Stimulated activated CD4-positive, alpha-beta T cell treated with anti-CD3 and anti-CD28 coated beads, Interleukin-1b, Interleukin-23, amount 100 ng/mL, for 4 hours (primary cell): ENCODE measurements at places on chromosomes 11 and 22.

- no peak for DNase-seq
Observed at GRCh38 chr11:111297696-111298095, 650 bp upstream of the POU2AF3 start.

DNA sequence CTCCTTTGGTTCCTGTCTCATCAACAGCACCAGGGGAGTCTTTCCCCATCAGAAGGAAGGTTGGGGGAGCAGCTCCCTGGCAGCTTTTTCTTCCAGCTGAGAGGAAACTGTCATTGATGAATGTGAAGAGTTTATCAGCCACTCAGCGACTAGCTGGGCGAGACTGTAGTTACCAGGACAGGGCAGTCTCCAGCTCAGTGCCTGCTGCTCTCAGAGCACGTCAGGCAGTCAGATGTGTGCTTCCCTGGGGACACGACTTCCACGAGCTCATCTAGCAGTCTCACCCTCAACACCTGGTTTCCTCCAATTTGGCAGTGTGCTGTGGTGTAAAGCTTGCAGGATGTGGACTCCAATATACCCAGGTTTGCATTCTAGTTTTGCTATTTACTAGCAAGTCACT lies 12.5 kb upstream of the C1QTNF4 start:
- no peak for DNase-seq

- DNase-seq = no peak
Observed at GRCh38 chr11:8357505-8357888, 93.8 kb upstream of the LMO1 start.

DNA sequence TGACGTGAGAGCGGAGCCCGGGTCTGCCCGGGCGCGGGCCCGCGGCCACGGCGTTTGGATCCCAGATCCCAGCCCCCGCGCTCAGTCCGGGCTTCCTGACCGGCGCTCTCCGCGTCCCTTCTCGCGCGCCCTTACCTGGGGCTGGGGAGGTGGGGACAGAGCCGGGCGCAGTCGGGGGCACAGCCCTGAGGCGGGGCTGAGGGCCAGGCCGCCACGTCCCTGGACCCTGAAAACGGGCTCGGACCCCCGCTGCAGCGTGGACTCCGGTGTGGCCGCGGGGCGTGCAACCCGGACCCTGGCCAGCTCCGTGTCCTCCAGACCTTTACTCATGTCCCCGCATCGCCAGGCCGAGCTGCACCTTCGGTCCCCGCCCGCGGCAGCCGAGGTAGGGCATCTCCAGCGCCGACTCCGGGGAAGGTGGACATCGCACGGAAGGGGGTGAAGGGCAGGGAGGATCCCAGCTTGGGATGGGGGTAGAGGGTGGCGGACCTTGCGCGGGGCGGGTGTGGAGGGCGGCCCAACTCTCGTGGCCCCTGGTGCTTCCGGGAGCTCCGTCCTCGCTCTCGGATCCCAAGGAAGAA lies 9.9 kb upstream of the AIFM3 start:
- DNase-seq = no peak

- no peak for DNase-seq
Observed at GRCh38 chr22:41870786-41871185, 37.9 kb downstream of the SREBF2 start.

DNA sequence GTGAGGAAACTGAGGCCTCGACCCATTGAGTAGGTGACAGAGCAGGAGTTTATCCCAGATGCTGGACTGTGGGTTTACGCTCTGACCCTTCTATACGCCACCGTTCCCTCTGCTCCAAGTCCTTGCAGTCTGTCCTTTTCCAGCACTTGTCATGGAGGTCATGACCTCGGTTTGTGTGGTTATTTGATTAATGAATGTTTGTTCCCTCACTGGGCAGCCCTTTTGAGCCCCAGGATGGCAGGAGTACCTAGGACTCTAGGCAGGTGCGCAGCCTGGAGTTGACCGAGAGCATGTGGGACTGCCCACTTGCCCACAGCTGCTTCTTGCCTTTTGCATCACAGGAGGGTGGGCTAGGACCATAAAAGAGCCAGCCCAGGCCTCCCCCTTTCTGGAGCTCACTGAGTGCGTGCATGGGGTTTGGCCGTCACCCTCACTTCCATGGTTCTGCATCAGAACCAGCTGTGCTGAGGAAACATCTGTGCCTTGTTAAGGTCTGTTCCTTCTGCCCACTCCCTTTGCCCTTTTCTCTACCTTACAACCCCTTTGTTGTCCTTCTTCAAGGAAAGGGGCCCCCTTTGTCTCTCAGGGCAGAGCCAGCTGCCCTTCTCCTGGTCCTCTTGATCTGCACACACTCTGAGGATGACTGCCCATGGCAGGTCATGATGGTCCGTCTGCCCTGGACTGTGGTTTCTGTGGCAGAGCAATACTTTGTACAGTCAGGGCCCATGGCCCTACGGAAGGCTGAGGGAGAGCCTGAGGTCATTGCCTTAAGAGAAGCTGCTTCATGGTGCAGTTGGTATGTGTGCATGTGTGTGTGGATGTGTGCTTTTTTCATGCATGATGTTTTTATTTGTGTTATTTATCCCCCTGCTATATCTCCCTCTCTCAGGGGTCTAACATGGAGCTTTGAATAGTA lies 38.2 kb downstream of the BMAL1 start:
- DNase-seq = no peak

GRCh38 chr11:64146036-64146955 lies 19.6 kb downstream of the MACROD1 start:
- peak; percentile 54 for DNase-seq

- DNase-seq = no peak
Observed at GRCh38 chr11:11411401-11411985, 58.4 kb upstream of the CSNK2A3 start.

GRCh38 chr11:57001674-57002401 lies 13.1 kb downstream of the OR5AK2 start:
- no peak for DNase-seq

DNA sequence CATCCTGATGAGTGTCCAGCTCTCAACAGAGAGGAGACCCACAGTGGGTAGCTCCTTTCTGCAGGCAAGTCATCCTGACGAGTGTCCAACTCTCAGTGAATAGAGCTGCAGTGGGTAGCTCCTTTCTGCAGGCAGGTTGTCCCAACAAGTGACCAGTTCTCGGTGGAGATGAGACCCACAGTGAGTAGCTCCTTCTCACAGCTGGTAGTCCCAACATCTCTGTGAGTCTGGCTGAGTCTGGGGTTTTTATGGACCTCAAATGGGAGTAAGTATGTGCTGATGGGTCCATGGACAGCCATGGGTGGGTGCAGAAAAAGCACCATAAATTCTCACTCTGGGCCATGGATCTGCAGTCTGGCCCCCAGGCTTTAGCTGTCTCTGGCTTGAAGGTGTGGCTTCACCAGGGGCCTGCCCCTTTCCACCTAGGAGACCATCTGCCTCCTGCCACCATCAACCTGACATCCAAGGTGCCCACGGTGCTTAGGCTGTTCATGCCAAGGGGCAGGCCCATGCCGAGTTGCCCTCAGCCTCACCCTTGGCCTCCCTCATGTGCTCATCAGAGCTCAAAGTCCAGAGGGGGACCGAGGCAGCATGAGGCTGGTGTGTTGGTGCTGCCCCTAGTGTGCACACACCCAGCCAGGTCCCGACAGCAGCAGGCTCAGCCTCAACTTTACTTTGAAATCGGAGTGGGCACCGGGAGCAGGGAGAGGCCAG lies 15.3 kb downstream of the NPAT start:
- DNase-seq = no peak

DNA sequence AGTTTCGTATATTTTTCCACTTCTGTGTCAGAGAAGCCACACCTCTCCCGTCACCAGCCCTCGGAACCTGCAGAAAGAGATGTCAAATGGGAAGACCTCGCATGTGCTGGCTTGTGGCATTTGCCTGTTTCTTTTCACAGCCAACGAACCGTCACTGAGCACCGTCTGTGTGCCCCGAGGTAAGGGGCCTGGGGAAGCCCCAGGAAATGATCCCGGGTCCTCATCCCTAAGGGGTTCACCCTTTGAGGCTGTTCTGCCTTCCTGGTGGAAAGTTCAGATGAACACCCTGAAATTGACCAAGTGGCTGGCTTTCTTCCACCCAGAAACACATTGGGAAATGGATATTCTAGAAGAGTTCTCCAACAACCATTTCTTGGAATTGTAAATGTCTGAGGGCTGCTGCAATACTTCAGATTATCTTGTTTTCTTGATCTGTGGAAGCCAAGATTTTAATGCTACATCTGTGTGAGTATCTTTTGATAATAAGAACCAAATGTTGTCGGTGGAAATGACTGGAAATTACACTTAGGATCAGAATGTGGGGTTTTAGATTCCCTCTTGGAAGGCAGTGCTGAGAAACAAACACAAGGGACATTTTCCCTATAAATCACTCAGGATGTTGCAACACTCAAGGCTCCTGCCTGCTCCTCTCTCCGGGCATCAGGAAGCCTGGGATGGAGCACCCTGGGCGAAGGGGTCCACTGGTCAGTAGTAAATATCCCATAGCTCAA lies 37.6 kb downstream of the RIBC2 start:
- DNase-seq = no peak

DNA sequence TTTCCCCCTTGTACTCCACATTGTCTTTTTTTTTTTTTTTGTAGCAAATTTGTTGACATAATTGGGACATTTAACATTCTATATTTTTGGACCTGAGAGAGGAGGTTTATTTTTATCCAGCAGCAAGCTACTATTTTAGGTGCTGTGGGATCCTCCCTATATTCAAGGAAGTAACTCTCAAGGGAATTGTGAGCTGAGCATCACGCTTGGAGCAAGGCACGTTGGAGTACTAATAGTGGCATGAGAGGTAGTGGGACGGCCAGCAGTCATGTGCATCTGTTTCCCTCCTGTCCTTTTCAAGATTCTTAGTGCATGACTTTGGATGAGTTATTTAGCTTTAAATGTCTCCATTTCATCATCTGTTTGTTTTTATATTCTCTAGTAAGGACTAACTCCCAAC lies 52.3 kb downstream of the EXT2 start:
- DNase-seq = no peak

DNA sequence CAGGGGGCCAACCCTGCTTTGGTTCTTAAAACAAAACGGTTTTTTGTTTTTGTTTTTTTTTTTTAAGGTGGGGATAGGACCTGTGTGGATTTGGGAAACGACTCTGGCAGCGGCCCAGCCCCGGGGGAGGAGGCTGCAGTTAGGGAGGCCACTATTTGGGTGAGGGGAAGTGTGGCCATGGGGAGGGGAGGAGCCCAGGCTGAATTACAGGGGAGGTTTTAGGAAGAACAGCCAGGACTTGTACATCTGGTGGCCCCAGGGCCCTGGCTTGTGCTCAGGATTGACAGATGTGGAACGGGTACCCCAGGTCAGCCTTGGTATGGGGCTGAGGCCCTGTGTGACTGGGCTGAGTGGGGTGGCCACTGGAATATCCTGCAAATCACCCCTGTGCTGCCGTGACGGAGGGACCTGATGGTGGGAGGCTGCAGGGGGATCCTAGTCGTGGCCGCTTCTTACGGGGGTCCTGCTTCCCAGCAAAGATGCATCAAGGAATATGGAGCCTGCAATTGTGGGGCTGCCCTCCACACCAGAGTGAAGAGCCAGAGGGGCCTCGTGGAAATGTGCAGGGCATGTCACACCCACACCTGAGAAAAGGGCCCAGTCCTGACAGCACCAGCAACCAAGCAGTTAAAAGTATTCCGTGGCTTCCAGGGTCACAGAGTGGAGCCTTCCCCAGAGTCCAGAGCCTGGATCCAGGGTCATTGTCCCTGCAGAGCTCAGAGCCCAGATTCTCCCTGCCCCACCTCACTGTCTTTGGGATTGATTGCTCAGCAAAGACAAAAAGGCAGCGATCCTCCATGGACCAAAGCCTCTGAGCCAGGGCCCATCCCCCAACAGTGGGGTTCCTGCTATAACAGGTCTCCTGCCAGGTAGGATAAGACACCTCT lies 55.2 kb upstream of the WNT7B start:
- no peak for DNase-seq

DNA sequence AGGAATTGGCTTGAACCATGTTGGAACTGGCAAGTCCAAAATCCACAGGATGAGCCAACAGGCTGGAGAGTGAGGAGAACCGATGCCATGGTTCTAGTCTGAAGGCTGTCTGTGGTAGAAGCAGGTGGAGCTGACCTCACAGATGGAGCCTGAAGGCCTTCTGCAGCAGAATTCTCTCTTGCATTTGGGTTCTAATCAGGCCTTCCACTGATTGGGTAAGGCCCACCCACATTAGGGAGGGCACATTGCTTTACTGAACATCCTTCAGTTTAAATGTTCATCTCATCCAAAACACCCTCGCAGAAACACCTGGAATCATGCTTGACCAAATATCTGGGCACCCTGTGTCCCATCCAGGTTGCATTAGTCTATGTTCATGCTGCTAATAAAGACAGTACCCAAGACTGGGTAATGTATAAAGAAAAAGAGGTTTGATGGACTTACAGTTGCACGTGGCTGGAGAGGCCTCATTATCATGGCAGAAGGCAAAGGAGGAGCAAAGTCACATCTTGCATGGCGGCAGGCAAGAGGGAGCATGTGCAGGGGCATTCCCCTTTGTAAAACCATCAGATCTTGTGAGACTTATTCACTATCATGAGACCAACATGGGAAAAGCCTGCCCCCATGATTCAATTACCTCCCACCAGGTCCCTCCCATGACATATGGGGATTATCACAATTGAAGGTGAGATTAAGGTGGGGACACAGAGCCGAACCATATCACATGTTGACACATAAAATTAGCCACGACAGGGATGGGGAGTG lies 15.9 kb downstream of the SMIM38 start:
- no peak for DNase-seq

- no peak for DNase-seq
Observed at GRCh38 chr11:70064008-70064725, 13.9 kb upstream of the ANO1 start.

DNA sequence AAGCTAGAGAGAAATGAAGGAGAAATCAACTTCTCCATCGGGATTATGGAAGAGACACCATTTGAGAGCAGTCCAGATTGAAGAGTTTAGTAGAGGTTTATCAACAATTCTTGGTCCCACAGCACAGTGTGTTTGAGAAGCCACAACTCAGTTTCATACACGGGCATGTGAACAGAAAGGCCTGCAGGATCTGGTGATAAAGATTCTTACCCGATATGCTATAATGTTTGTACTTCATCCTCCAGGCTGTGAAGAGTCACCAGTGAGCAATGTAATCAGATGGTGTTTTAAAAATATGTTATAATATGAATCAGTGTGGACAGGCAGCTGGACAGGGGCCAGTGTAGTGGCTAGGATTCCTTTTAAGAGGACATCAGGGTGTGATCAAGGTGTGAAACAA lies 29.7 kb upstream of the VWA5A start:
- DNase-seq = no peak

DNA sequence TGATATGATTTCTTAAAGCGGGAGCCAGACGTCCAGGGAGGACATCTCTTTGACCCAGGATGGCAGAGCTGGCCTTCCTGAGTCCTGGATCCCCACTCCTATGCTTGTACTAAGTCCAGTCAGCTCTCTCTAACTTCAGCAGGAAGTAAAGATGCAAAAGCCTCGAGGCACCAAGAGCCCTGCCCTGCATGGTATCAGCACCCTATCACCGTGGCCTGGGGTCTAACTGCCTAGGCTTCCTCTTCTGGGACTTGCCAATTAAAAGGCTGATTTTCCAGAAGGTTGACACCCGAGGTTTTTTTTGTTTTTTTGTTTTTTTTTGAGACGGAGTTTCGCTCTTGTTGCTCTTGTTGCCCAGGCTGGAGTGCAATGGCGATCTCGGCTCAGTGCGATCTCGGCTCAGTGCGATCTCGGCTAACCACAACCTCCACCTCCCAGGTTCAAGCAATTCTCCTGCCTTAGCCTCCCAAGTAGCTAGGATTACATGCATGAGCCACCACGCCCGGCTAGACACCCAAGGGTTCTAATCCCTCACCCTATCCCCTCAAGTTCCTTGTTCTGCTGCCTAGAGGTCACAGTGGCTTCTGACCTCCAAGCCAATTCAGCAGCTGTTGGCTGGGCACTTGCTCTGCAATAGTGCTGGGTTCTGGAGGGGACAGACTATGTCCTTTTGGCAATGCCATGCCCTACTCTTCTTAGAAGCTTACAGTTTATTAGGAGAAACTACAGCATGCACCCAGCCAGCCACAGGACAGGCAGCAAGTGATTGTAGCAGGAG lies 50.6 kb upstream of the FTH1 start:
- DNase-seq = no peak
